Activated CD4-positive, alpha-beta T cell treated with anti-CD3 and anti-CD28 coated beads, Interleukin-2, amount 10 ng/mL, durations not matched to agents 24 days and 14 days (primary cell): ENCODE measurements at places on chromosomes 7 and 10.

DNA sequence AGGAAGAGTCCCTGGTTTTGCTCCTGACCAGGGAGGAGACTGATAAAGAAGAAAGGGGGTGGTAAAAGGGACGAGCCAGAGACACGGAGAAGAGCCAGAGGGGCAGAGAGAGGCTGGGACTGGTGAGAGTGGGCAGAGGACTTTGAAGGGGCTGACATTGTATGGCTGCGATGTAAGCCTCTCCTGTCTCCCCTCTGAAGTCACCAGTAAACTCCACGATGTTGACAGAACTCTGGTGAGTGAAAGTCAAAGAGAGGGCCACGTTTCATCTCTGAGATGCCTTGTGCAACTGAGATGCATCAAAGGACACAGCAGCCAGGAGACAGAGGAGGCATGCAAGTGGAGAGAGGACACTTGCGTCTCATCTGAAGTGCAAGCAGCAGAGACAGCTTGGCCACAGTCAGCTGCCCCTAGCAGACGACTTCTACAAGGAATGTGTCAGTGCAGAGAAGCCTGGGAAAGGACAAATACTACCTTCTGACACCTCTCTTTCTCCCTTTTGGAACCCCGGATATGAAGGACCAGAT, 54.3 kb downstream of the SMKR1 start:
- no peak for DNase-seq

DNA sequence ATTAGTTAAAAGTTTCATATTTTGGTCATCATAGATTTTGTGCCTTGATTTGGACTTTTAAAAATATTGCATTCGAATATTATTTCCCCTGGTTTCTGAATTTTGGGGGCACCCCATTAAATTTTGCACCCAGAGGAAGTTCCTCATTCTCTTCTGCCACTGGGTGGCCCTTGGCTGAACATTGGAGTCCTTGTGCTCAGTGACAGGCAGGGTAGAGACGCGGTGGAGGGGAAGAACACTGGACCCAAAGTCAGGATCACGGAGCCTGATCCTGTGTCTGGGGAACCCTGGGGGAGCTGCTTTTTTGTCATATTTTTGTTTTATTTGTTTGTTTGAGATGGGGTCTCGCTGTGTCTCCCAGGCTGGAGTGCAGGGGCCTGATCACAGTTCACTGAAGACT, 74.7 kb downstream of the MKI67 start:
- DNase-seq: no peak

- no peak for DNase-seq
These were observed 96.9 kb downstream of the ELMO1 start for GRCh38 chr7:37351716-37352115.

DNA sequence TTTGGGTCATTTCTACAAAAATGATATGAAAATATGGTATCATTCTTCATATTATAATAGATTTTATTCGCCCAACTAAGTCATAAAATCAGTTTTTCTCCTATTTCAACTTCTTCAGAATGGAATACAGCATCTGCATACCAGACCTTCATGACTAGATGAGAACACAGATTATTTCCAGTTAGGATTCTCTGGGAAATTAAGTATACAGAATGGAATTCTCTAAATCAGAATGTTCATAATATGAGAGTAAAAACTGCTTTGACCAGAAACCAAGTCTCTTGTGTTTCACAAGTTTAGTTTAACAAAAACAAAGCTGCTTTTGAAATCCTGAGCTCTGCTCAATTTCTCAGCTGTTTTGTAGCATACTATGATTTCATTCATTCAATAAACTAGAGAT, 160.3 kb upstream of the SEMA3A start:
- DNase-seq: no peak

DNA sequence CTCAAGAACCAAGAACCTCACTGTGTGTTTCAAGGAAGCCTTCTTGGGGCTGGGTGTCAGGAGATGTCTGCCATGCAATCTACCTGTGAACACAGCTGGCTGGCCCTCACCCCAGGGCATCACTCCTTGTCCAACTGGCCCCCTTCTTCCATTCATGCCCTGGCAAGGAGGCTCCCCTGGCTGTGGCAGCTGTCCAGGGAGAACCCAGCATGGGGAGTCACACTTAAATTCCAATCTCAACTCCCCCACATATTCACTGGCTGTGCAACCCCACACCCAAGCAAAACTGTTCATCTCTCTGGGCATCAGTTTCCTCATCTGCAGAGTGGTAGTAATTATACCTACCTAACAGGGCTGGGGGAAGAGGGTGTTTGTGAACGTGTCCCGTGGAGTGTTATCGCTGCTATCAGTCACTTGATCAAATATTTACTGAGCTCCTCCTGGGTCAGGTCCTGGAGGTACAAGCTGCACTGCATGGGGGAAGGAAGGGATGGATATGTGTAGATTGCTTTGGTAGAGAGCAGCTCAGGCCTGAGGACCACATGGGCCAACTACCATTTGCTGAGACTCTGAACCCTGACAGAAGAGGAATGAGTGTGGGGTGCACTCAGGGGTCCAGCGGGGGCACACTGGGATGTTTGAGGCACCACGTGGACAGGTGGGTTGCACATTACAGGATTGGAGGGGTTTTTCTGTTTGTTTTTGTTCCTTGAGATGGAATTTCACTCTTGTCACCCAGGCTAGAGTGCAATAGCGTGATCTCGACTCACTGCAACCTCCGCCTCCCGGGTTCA, 2.1 kb upstream of the GPRIN2 start:
- DNase-seq: no peak

GRCh38 chr10:130459011-130459410, 322.8 kb downstream of the GLRX3 start:
- DNase-seq: no peak
